Activated T-cell treated with anti-CD3 and anti-CD28 coated beads for 24 hours (primary cell): ENCODE measurements at places on chromosomes 4 and X.

GRCh38 chr4:98176531-98176930 lies 33.3 kb upstream of the STPG2 start:
- no peak for DNase-seq

DNA sequence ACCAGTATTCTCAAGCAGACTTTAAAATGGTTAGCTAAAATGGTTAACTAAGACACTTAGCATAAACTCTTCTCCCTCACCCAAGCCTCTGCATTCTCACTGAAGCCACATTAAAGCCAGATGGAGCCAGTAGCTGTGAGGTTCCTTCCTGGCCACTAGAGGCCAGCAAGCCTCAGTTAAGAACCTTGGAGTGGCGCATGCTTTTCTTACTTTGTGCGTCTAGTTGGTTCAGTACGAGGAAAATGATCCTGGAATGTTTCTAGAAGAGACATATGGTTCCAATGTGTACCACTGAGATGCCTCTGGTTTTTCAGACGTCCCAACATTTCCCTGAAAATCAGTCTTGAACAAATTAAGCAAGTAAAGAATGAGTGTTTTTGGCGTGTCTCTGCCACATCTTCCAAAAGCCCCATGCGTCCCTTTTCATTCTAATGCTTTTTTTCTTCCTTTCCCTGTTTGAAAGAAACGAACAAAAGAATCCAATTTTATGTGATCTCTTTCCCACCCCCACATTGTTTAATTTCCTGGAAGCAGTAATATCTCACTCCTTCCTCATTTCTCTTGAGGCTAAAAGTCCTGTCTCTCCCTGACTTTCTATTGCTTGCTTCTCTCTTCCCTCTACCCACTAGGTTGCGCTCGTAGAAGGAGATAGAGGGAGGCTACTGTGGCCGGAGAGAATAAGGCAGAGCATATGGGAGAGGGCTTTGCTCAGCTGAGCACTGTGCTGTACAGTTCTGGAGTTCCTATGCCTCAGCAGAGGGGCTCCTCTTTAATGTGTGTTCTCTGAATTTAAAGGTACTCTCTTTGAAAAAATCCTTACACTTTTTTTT lies 82.9 kb upstream of the TAB3 start:
- DNase-seq = no peak

DNA sequence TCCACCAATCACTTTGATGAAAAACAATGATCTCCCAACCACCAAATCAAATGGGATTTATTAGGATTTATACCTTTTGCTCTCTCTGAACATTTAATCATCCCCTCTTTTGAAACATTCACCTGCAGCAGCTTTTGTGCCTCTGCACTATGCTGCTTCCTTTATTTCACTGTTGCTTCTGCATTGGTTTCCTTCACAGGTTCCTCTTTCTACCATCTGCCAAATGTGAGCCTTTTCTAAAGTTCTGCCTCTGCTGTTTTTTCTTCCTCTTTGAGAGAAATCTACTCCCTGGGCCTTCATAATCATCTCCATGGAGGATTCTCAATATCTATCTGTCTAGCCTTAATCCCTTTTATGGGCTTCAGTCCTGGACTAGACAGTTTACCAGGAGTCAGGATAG lies 24.7 kb downstream of the CUL4B start:
- DNase-seq = no peak

DNA sequence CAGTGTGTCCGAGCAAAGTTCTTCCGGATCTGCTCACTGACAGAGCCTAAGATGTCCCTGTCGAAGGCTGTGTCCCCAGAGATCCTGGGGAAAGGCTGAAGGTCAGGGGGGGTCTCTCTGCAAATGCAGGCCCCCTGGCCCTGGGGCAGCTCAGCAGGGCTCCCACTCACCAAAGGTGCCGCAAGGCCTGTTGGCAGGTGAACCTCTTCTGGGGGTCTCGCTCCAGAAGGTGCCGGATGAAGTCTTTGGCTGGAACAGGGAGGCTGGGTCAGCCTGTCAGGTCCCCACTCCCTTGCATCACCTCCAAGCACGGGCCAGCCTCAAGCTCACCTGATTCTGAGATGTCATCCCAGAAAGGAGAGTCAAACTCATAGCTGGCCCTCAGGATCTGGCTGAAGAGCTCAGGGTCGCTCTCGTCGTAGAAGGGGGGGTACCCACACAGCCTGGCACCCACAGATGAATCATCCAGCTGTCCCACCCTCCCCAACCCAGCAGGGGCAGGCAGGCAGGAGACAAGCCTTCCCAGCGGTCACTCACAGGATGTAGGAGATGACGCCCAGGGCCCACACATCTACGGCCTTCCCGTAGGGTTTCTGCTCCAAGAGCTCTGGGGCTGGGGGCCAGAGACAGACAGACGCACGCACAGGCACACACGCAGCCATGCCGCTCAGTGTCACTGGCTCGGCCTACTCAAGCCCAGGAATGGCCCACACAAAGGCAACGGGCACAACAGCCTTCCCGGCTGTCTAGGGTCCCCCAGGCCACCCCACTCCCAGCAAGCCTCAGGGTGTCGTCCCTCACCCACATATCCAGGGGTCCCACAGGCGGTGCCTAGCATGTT lies 2.6 kb downstream of the PNCK start:
- DNase-seq = no peak

GRCh38 chr4:22766068-22766467 lies 73.3 kb downstream of the GBA3 start:
- DNase-seq = no peak

GRCh38 chr4:139419388-139419914 lies 34.5 kb upstream of the RAB33B start:
- no peak for DNase-seq

DNA sequence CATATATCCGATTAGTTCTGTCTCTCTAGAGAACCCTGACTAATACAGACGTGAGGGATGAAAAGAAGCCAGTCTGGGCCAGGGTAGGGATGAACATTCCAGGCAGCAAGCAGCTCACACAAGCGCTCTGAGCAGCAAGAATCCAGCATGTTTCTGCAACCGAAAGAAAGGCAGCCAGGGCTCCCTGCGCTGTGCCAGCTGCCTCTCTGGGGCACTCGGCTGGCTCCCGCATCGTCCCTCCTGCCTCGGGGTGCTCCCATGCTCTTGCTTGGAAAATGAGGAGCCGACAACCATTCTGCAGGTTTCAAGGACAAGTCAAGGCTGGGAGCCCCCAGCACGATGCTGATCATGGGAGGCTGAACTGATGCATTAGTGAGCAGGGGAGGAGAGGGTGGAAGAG lies 7.0 kb downstream of the JAKMIP1 start:
- DNase-seq = no peak

- DNase-seq = no peak
Measured at GRCh38 chrX:13667919-13668318, 15.0 kb downstream of the TCEANC start.

- DNase-seq = no peak
Measured at GRCh38 chr4:169167957-169168858, 102.5 kb downstream of the SH3RF1 start.

DNA sequence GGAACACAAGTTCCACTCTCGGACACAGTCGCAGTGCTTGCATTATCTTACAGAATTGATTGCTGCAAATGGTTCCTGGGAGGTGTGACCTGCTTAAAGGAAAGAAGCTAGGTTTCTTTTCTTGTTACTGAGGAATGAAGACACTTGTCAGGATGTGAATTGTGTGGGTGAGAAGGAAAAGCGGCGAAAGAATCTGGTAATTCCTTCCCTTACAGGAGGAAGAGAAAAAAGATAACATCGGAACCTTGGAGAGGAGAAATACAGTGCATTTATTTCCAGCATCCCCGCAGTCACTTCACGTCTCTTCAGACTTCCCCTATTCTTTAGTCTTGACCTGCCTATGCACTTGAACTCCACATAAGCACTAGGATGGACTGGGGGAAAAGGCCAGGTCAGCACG lies 389 bp upstream of the CCSER1 start:
- DNase-seq = no peak

DNA sequence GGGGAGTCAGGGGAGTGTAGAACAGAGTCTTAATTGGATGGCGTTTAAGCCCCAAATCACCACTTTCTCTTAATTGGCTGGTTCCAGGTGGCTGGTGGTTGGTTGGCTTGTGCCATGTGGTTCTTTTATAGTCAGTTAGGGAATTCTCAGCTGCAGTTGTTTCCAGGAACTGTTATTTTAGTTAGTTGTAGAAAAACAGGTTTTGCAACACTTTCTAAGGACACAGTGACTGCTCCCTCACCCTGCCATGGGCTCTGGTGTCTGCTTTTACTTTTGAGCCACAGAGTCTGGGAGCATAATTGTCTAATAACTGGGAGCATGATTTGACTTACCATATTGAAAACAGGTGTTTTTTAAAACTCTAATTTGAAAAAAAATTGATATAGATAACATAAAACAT lies 75.8 kb upstream of the PCDH18 start:
- DNase-seq = no peak

DNA sequence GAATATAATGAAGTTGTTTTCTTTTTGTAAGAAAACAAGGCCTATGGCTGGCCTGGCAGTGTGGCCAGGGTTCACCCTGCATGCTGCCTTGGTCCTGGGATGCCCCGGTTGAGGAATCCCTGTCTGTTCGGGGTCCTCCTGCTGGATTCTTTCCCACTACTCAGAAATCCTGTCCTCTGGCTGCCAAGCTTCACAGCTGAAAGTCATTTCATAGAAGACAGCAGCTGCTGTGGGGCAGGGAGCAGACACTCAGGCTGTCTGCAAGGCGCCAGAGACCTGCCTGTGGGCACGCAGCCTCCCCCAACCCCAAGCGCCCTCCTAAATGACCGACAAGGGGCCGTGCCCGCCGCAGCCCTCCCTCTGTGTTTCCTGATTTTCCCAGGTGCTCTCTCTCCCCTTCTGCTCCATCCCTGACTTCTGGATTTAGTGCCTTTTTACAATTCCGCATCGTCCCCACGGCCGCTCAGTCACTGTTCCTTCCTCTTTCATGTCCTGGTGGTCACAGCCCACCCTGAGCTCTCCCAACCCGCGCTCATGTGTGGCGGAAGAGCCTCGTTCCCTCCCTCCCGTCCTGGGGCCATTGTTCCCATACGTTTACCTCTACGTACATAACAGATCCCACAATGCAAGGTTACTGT lies 27.5 kb downstream of the ZFYVE28 start:
- no peak for DNase-seq

DNA sequence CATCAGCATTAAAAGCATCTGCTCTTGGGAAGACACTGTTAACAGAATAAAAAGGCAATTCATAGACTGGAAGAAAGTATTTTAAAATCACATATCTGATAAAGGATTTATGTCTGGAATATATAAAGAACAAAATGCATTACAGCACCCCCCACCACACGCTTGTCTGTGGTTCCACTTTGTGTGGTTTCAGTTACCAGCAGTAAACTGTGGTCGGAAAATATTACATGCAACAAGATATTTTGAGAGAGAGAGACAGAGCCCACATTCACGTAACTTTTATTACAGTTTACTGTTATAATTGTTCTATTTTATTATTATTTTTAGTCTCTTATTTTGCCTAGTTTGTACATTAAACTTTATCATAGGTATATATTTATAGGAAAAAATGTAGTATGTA lies 21.2 kb upstream of the PDE6B start:
- peak; percentile 13 for DNase-seq

DNA sequence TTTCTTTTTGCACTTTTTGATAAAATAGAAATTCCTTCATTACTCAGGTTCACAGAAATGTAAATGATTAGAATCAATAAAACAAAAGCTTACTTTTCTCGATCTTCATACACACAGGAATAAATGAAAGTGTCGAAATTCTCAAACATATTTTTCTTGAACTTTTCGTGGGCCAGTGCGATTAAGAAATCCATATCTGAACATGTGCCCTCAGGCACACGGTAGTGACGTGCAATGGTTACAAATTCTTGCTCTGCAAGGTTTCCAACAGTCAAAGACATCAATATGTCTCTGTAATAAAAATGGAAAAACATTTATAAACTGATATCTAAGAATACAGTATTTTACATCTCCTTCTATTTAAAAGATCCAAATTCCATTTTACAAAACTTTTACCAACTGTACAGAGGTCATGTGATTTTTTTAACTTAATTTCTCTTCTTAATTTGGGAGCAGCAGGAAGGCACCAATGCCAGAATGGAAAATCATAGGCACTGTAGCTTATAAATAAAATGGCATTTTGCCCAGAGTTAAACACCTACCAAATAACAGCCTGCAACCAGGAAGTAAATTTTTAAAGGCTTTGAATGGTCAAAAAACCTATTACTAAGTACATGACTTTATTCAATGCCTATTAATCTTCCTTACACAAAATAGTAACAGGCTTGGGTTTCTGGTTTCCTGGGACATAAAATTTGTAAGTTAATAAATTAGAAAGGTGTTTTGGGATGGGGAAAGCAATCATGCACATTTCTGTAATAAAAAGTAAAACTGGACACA lies 165.0 kb downstream of the EFHC2 start:
- DNase-seq = no peak

- DNase-seq = no peak
Measured at GRCh38 chr4:56409511-56410090, 22.3 kb upstream of the AASDH start.

- DNase-seq = no peak
Measured at GRCh38 chr4:80113615-80114014, 40.6 kb upstream of the ANTXR2 start.

GRCh38 chr4:171667906-171668305 lies 145.3 kb upstream of the GALNTL6 start:
- DNase-seq = no peak

GRCh38 chrX:140229191-140229590 lies 263.9 kb upstream of the CXorf66 start:
- no peak for DNase-seq

GRCh38 chr4:55173580-55173979 lies 48.2 kb upstream of the KDR start:
- DNase-seq = no peak

- no peak for DNase-seq
Measured at GRCh38 chrX:98065151-98065550, 1181.4 kb downstream of the RPA4 start.

DNA sequence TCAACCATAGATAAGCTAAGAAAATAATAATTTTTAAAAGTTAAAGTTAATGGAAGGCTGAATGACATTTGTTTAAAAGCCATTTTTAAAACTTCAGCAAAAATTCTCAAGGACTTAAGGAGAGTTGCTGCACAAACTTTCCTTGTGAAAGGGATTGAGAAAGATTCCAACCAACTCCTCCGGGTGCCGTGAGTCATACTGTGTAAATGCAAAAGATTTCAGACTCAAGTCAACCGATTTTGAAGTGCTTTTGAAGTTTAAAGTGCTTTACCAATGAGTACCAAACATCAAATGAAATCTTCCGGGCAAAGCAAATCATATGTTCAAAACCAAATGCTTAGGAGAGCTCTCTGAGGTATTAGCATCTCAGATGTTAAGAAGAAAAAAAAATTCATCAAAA lies 31.4 kb downstream of the VCX2 start:
- no peak for DNase-seq

DNA sequence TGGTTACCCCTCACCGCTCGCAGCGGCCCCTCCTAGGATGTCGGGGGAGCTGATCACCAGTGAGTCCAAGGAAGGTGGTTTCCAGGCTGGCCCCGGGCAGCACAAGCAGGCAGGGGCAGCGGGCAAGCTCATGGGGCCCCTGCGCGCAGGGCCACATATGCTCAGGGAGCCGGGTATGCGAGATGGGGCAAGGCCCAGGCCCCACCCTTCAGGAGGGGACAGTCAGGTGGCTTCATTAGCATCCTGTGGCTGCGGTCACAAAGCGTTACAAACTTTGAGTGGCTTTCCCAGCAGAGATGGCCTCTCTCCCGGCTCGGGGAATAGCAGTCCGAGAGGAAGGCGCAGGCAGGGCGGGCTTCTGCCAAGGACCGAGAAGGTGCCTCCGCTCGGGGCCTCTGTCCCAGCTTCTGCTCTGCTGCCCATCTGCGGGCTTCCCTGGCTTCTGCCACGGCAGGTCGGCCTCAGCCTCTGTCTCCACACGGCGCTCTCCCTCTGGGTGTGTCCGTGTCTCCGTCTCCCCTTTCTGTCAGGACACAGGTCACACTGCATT lies 13.5 kb downstream of the ABCD1 start:
- DNase-seq = no peak

GRCh38 chrX:39762266-39762841 lies 335.4 kb downstream of the BCOR start:
- DNase-seq = no peak
